Cerebellar nuclear complex (tissue), 1 donor: ENCODE measurements at places on chromosomes 4 and X.

GRCh38 chrX:153981231-153981630, 8.7 kb downstream of the TMEM187 start:
- DNase-seq: no peak

DNA sequence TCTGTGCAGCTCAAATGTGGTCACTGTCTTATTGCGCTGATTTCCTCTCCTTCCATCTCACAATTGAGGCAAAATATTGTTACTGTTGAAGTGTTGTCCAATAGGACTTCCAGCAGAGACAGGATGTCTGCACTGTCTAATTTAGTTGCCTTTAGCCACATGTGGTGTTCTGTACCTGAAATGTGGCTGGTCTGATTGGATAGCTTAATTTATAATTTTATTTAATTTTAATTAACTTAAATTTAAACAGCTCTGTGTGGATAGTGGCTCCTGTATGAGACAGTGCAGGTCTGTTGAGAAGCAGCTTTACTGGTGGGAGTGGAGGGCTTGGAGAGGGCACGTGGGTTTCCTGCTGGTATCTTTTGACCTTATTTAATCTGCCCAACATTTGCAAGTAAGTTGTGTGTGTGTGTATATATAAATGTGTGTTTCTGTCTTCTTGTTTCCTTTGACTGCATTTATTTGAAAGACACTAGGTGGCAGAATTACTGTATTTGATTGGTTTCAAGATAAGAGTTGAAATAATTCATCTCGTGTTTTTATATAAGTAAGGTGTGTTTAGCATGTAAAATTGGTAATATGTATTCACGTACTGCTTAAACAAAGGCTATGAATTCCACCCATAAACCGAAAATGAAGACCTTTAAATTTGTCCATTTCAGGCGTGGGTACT, 55.3 kb upstream of the MSANTD1 start:
- peak; percentile 11 for DNase-seq

DNA sequence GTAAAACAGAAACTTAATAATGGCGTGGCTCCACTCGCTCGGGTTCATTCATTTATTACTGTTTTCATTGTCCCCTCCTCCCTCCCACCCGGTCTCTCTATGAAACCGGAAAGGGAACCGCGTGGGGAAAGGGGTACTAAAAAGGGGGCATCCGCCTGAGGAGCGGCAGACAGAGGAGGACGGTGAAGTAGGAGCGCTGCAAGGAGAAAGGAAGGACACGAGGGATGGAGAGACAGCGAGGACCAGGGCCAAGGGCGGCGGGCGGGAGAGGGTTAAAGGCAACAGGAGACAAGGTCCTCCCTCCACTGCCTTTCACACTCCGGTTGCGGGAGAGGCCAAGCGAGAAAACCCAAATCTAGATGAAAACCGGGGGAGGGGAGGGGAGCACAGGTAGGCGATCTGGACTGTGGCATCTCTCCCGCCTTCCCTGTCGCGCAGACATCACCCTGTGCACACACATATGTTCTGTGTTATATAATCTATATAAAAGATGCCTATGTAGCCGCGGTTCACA, 829 bp downstream of the ELOVL6 start:
- peak; percentile 10 for DNase-seq

GRCh38 chr4:3391422-3391821, 50.3 kb upstream of the HGFAC start:
- no peak for DNase-seq

DNA sequence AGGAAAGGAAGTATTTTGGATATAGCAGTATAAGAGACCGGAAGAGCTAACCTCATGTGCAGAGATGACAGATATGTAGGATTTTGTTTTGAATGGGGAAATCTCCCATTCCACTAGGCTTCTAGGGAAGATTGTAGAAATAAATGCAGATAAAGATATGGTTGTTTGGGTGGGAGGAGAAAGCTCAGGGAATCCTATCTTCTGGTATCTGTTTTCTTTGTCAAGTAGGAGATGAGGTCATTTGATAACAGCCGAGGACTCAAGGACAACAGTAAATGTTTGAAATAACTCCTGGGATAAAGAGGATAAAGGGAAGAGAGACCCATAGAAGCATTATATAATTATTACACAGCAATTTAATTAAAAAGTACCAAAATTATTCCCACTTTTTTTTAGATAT, 24.7 kb upstream of the ZMAT1 start:
- DNase-seq: no peak

DNA sequence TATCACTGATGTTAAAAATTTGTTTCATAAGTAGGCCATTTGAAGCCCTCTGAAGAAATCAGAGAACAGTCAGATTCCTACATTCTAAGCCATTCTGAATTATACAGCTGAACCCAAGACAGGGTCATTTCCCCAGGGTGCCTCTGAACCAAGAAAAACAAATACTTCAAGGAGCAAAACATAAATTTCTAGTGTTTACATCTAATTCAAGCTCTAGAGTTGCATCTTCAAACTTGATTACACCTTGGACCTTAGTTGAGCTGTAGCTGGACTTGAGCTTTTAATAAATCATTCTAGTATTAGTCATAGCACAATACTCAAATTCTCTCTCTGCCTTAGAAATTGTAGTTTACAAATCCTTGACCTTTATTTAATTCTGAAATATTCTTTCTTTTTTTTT, 87.6 kb upstream of the IL15 start:
- no peak for DNase-seq

DNA sequence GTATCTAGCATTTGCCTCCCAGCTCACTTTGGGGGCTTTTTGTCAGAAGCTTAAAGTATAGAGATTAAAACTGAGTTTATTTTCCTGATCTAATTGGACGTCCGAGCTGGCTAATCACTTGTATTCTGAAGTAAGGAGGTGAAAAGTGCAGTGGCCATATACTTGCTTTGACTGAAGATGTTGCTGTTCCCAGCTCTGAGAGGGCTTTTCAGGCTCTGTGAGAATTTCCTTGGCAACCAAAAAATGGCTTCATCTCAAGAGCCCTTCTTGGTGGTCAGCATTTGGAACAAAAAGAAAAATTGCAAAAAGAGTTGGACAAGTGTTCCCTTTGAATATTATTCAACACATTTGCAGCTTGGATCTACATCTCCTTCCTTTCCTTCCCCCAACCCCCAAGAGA, 67.0 kb downstream of the SLC4A4 start:
- no peak for DNase-seq

DNA sequence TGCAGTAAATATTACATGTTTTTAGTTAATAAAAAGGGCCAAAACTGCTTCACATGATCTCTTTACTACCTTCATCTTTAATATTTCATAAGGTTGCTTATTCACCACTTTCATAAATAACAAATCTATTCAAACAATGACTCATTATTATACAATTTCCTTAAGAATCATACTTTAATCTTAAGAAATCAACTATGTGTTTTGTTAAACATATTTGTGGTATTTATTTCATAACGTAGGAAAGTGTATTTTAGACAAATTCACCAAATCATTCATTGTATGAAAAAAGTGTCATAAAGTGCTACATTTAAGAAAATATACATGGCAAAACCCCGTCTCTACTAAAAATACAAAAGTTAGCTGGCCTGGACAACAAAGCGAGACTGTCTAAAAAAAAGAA, 150.5 kb upstream of the RXFP1 start:
- no peak for DNase-seq

DNA sequence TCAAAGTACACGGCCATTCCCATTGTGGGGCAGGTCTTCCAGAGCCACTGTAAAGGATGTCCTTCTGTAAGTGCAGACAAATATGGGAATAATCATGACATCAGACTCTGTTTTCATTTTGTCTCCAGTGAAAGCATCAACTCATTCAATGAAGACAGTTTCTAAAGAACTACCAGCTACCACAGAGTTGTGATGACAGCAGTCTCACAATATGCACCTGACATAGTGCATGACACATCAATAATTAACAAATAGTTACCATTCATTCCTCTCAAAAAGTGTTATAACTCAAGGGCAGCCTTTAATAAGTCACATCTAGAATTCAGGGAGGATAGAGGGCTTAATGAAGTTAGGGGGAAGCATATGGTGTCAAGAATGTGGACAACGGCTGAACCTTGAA, 20.2 kb downstream of the MTTP start:
- DNase-seq: no peak

DNA sequence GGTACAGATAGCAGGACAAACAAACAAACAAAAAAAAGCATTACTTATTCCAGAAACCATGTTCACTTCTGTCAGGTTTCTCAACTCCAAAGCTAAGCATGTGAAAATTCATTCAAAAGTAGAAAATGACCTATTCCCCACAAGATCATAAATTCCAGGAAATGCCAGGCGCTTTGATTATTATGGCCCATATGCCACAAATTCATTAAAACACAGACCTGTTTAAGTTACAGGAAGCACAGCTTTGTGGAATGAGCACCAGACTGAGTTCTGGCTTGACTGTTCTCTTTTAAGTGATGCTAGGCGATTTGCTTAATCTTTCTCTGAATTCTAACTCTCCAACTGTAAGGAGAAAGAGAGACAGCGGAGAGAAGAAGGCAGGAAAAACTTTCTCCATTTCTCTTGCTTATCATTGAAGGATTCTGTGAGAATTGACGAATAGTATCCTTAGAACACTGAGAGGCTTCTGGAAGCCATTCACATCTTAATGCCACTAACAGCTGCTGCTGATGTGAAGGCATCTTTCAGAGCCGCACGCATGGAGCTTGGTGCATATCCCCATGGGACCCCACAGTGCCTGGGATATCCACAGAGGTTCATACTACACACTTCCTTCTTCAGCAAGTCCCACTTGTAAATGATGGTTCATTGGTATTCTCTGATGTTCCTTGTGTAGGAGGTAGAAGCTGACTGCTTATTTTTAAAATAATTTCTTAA, 138.0 kb downstream of the ZNF674 start:
- DNase-seq: no peak

DNA sequence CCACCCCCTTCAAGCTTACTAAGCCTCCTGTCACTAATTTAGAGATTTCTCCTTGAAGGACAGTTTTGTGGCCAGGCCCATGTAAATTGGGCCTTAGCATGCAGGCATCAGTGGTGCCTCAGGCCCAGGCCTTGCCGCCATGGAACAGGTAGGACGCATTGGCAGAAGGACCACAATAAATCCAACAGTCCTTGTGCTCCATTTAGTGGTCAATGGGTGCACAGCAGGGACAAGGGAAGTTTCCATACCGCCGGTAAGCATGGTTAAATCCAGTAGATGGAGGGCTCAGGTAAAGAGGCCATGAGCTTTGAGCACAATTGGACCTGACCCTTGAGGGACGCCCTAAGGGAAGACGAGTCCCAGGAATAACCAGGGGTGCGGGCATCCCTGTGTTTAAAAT, 97.3 kb downstream of the UGT2B28 start:
- no peak for DNase-seq

GRCh38 chrX:24479924-24480323, 14.8 kb downstream of the PDK3 start:
- DNase-seq: no peak

DNA sequence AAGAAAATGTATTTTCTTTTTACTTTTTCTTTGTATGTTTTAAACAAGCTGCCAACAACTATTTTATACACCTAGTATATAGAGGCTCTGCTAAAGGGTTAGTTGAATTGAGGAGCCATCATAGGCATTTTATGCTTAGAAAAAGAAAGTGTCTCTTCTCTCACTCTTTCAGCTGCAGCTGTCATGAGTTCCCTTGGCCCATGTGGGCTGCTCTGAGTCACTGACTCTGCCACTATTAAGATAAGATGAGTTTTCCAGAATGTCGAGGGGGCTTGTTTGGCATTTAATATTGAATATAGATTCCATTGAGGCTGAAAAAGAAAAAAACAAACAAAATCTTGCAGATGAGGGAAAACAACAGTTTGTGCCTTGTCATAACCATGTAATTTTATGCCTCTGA, 126.0 kb upstream of the PAQR3 start:
- no peak for DNase-seq

- DNase-seq: no peak
These were observed 321.5 kb downstream of the NLGN4X start for GRCh38 chrX:5907207-5907606.

DNA sequence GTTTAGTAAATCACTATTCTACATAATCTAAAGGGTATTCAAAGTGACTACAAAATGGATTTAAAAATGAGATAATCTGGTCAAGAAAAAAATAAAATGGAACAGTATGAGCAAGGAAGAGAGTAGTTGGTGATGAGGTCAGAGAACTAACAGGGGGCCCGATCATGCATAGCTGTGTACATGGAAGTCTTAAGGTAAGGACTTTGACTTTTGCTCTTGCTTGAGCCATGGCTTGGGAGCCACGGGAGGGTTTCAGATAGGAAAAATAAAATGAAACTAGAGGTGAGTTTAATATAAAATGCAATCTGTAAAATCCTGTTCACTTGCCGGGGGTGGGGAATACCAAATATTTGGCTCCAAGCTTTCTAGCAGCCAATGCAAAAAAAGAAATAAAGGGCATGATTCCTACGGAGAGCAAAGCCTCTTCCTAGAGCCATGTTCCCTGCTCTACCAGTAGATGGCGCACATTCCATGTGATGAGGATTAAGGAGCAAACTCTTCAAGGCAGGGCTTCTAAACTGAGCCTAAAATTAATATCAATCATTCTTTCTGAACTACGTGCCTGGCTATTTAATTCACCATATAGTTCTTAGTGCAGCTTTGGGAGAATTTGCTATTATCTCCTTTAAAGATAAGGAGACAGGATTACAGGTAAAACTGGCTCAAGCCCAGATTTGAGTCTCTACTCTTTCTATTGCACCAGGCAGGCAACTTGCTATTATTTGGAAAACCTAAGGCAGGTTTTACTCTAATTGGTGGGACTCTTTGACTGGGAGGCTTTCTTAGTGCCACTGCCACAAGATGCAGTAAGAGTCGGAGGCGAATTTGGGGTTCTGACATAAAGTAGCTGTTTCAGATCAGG, 6.8 kb upstream of the CLCN5 start:
- DNase-seq: no peak

GRCh38 chrX:19563327-19563726, 48.0 kb upstream of the MAP3K15 start:
- no peak for DNase-seq

DNA sequence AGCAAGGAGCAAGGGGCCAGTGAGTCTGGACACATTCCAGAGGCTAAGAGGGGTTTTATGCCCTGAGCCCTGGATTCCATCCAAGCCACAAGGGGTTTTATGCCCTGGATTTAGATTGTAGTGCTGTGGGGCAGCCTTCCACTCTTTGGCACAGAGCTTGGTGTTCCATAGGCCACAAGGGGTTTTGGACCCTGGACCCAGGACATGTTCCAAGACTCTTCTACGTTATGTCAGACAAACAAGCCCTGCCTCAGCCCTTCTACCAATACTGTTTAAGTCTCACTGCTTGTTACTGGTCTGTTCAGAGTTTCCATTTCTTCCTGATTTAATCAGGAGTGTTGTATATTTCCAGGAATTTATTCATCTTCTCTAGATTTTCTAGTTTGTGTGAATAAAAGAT, 12.8 kb upstream of the SCARB2 start:
- no peak for DNase-seq

- DNase-seq: no peak
These were observed 14.4 kb downstream of the ADRA2C start for GRCh38 chr4:3780347-3781171.

GRCh38 chrX:39805825-39806224, 291.9 kb downstream of the BCOR start:
- no peak for DNase-seq
